ENCODE measurements at places on chromosomes 4 and X.

DNA sequence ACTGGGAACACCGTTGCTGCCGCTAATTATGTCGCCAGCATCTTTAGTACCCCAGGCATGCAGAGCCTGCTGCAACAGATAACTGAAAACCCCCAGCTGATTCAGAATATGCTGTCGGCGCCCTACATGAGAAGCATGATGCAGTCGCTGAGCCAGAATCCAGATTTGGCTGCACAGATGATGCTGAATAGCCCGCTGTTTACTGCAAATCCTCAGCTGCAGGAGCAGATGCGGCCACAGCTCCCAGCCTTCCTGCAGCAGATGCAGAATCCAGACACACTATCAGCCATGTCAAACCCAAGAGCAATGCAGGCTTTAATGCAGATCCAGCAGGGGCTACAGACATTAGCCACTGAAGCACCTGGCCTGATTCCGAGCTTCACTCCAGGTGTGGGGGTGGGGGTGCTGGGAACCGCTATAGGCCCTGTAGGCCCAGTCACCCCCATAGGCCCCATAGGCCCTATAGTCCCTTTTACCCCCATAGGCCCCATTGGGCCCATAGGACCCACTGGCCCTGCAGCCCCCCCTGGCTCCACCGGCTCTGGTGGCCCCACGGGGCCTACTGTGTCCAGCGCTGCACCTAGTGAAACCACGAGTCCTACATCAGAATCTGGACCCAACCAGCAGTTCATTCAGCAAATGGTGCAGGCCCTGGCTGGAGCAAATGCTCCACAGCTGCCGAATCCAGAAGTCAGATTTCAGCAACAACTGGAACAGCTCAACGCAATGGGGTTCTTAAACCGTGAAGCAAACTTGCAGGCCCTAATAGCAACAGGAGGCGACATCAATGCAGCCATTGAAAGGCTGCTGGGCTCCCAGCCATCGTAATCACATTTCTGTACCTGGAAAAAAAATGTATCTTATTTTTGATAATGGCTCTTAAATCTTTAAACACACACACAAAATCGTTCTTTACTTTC is 1.8 kb downstream of the UBQLN2 start:
- no peak for DNase-seq

DNA sequence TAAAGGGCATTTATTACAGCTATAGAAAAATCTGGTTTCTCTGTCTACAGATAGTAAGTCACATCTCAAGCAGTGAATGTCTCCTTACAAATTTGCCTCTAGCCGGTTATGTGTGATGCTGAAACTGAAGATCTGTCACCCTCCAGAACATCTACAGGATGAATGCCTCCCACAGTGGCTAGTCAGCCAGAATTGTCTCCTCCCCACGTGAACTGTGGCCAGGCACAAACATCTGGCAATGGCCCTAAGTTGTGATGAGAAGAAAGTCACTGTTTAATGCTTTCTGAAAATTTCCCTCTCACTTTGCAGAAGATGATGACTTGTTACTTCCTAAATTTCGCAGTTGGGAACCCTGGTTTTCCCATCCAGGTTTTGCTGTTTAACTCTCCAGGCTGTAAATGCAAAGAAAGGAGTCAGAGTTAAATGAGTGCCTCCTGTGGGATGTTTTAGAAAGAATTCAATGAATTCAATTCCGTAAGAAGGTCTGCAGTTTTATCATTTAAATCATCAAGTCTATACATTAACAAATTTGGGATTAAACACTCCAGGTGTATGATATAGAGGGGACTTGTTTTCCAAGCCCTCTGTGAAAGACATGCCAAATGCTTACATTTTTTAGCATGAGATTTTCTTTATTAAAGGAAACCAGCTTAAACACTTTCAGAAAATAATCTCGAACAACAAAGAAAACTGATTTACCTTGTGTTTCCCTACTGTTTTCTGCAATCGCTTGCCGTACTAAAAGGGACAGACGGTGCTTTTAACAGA is 55.4 kb upstream of the TLR3 start:
- DNase-seq = no peak

DNA sequence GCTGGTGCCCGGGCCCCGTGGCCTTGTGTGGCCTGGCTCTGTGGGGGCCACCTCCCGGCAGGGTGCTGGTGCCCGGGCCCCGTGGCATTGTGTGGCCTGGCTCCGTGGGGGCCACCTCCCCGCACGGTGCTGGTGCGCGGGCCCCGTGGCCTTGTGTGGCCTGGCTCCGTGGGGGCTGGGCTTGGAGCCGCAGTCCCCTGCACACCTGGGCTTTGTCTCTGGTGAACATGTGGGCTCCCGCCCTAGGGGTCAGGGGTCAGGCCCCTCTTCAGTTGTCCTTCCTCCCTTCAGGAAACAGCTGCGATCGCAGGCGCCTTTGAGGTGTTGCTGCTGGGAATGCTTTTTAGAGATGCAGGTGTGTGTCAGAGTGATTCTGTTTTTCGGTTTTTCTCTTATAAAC is 17.2 kb downstream of the UVSSA start:
- no peak for DNase-seq

GRCh38 chr4:134178706-134179105 is 22.9 kb downstream of the PABPC4L start:
- no peak for DNase-seq

GRCh38 chr4:184961660-184962059 is 56.6 kb upstream of the HELT start:
- no peak for DNase-seq

DNA sequence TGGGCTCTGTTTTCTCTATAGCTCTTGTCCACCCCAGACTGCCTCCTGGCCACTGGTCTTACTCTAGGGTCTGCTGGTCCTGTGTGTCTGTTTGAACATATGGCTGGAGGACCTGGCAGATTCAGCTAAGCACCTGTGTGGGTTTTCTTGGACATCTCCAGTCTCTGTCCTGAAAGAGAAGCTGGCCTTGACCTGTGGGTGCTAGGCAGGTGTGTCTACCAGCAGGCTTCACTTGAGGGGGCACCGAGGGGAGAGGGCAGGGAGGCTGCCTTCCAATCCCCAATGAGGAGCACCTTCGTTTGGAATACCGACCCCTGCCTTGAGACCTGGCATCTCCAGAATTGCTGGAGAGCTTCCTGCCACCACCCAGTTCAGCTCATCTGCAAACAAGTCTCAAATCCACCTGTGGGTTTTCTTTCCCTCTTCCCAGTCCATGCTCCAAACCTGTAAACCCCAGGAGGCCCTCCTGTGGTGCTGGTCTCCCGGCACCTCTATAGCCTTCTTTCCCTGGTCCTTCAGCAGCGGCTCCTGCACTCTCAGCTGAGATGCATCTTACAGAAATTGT is 45.2 kb downstream of the HTRA3 start:
- DNase-seq = no peak

GRCh38 chrX:50770702-50771101 is 43.3 kb downstream of the SHROOM4 start:
- DNase-seq = no peak

DNA sequence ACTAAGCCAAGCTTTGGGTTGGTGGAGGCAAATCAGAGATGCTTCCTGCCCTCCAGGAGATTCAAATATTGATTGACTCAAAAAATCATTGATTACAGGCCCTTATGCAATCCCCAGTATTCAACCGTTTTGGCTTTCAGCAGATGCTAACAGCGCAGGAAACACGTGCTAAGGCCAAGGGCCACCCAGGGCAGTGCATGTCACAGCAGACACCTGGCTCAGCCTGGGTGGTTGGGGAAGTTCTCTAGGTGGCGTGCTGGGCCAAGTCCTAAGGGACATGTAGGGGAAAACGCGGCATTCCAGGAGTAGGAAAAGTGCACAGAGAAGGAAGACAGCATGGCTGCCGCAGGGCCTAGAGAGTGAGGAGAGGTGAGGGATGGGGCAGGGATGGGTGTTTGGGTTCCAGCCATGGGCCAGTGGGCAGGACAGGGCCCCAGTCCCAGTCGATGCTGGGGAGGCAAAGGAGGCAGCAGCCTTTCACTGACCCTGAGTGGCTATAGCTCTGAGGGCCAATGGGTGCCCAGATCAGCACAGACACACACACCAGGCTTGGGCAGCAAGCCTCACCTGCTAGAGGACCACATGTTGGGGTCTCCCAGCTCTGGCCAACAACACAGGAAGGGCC is 239.1 kb downstream of the EVC2 start:
- no peak for DNase-seq

DNA sequence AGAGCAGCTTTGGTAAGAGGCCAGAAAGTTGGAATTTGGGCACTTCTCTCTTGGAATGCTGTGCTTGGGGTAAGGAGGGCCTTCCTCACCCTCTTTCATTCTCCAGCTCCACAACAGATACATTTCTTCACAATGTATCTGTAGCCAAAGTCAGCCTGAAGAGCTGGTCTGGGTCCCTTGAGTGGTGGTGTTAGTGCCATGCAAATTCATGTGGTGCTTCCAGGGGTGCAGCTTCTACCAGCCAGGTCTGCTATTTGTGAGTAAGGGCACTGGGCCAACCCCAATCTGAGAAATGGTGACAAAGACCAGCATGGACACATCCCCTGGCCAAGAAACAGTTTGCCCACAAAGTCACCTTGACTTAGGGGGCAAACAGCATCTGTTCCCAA is 17.8 kb downstream of the AMER1 start:
- no peak for DNase-seq

DNA sequence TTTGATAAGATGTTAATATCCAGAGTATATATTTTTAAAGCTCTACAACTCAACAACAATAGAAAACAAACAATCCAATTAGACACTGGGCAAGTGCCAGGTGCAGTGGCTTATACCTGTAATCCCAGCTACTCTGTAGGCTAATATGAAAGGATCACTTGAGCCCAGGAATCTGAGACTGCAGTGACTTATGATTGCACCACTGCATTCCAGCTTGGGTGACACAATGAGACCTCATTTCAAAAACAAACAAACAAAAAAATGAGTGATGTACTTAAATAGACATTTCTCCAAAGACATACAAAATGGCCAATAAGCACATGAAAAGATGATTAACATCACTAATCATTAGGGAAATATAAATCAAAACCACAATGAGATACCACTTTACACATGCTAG is 356.8 kb upstream of the PCDH10 start:
- no peak for DNase-seq

DNA sequence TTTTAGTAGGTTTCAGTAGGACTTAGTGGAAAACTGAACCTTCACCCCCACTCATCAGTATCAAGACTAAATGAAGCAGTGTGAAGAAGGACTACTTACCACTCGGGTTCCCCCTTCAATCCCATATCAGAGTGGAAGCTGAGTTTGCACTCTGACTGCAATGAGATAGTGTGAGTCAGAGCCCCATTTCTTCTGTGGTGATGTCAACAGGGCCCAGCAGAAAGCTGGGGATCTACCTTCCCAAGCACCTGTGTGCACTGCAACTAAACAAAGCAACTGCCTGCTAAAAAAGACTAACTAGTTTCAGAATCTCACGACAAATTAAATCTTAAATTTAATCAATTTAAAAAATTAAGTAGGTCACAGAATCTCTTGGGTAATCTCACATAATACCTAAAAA is 1837.0 kb upstream of the PCDH7 start:
- DNase-seq = no peak

DNA sequence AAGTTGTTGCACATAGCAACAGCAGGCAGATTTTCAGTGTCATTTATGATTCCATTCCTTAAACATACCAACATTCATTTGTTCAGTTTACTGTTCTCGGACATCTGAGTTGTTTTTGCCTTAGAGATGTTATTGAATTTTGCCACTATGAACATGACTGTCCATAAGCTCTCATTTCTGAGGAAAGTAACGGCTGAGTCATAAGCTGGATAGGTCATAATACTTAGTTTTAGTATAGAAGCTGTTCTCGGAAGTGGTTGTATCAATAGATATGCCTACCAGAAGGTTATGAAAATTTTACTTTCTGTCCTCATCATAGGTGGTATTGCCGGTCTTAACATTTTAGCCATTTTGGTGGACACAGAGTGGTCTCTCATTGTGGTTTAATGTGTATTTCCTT is 157.1 kb upstream of the CLNK start:
- no peak for DNase-seq

GRCh38 chrX:132216806-132217202 is 2.4 kb downstream of the RAP2C start:
- DNase-seq = no peak

GRCh38 chr4:159012381-159012780 is 90.5 kb upstream of the RAPGEF2 start:
- no peak for DNase-seq

- no peak for DNase-seq
These were observed 30.8 kb downstream of the BLOC1S4 start for GRCh38 chr4:6746721-6747293.

DNA sequence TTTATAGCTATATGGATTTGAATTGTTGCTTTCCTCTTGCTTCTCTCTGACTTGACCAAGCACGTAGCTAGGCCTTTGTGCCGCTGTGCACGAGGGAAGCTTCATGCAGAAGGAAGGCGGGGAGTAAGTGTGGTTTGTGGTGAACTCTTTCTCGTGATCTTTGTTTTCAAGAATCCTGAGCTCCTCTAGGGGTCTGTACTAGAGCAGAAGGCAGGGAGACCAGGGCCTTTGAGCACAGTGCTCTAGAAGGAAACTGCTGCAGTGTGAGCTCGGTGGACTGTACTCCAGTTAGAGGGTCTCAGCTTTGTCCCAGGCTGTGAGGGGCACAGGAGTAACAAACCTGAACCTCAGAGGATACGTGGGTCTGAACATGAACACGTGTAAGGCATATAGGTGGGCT is 49.0 kb downstream of the AGA start:
- DNase-seq = no peak

DNA sequence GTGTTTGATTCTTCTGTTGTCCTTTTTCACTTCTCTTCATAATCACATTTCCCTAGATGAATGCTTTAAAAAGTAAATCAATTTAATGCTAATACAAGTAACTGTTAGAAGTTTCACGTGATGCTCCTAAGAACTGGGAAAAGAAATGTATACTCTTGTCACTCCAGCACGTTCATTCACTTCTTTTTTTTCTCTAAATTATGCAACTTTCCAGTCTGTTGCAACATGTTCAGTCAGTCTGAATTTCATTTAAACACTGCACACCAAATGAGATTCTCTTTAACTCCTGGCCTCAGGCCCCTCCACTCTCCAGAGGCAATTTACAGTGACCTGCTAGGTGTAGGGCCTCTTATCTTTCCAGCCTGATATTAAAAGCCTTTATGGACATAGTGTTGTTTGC is 321.9 kb downstream of the HS3ST1 start:
- DNase-seq = no peak

DNA sequence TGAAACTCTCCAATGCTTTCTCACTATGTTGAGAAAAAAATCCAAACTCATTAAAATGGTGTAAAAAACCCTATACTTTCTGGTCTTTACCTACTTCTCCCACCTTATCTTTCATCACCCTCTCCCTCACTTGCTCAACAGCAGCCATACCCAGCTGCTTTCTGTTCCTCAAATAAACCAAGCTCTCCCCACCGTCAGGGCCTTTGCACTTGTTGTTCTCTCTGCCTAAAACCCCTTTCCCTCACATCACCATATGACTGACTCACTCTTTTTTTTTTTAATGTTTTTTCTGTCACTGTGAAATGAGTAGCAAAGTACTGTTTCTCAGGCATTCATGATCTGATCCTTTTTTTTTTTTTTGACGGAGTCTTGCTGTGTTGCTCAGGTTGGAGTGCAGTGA is 122.3 kb upstream of the TMEM164 start:
- DNase-seq = no peak

GRCh38 chrX:133602881-133603280 is 187.6 kb upstream of the GPC4 start:
- no peak for DNase-seq

- DNase-seq = no peak
These were observed 89.8 kb downstream of the FNIP2 start for GRCh38 chr4:158858410-158859199.

Measured in stimulated activated CD8-positive, alpha-beta memory T cell treated with anti-CD3 and anti-CD28 coated beads, Interleukin-2, amount 100 ng/mL, for 48 hours (primary cell).